8988T (cell line): ENCODE measurements at places on chromosomes 12 and 14.

GRCh38 chr12:51630986-51631385 lies 40.0 kb downstream of the SCN8A start:
- no peak for DNase-seq

GRCh38 chr12:16606991-16607390 lies 1.0 kb upstream of the LMO3 start:
- no peak for DNase-seq

- no peak for DNase-seq
Measured at GRCh38 chr14:69880044-69880487, 850 bp downstream of the SMOC1 start.

DNA sequence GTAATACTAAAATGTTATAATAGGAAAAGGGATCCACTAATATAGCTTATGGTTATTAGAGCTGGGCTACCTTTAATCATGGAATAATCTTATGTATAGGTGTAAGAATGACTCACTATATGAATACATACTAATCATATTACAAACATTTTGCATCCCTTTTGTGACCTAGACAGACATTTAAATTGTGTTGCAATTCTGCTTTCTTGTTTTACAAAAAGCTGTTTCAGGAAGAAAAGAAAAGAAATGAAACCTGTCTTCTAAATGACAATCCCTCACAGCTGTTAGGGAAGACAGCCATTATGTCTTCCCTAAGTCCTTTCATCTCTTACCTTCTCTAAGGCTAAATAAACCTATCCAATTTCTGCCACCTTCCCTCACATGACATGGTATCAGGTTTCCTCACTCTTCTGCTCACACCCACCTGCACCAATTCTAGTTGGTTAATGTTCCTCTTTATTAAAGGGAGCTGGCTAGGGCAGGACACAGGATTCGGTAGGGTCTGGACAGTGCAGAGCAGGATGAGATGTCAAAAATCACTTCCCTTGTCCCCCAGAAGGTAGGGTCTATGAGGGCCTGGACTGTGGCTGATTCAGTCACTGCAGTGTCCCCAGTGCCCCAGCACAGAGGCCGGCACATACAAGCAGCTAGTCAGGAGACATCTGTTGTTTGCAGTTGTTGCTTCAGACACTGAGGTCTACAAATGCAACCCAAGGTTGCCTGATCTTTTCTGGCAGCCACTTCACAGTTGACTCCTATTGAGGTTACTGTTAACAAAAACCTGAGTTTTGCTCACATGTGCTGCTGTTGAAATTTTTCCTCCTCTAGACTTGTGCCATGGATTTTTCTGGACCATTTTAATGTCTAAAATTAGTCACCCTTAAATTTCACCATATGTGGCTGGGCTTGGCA lies 3.7 kb downstream of the DHRS7 start:
- DNase-seq: no peak

DNA sequence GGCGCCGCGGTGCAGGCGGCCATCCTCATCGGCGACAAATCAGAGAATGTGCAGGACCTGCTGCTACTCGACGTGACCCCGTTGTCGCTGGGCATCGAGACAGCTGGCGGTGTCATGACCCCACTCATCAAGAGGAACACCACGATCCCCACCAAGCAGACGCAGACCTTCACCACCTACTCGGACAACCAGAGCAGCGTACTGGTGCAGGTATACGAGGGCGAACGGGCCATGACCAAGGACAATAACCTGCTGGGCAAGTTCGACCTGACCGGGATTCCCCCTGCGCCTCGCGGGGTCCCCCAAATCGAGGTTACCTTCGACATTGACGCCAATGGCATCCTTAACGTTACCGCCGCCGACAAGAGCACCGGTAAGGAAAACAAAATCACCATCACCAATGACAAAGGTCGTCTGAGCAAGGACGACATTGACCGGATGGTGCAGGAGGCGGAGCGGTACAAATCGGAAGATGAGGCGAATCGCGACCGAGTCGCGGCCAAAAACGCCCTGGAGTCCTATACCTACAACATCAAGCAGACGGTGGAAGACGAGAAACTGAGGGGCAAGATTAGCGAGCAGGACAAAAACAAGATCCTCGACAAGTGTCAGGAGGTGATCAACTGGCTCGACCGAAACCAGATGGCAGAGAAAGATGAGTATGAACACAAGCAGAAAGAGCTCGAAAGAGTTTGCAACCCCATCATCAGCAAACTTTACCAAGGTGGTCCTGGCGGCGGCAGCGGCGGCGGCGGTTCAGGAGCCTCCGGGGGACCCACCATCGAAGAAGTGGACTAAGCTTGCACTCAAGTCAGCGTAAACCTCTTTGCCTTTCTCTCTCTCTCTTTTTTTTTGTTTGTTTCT lies 1.7 kb downstream of the HSPA2 start:
- no peak for DNase-seq

GRCh38 chr14:103220134-103220981 lies 97.1 kb downstream of the TNFAIP2 start:
- DNase-seq: no peak

DNA sequence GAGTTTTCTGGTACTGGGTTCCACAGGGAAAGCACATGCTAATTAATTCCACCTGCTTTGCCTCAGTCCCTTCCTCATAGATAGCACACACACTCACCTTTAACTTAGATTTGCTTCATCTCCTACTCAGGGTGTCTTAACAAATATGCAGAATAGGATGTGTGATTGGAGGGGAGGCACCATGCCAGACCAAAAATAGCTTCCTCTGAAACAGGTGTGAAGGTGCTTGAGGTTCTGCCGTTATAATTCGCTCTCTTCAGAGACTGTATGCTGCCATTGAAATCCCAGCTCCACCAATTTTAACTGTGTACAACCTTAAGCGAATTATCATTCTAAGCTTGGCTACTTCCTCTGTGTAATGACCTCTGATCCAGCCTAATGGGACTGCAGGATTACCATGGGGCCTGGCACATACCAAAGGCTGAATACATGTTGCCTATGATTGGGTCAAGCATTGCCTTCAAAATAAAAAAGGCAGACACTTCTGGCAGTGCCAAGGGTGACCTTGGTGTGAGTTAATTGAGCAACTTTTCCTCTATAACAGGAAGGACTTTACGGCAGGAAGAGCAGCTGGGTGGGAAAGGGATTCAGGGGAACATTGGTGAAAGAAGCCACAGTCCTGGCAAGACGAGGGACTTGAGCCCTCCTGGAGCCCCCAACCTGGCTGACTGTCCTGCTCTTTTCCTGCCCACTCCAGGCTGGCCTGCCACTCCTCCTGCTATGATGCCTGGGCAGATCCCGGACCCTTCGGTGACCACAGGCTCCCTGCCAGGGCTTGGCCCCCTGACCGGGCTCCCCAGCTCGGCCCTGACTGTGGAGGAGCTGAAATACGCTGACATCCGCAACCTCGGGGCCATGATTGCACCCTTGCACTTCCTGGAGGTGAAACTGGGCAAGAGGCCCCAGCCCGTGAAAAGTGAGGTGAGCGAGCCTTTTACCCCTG lies 9.7 kb downstream of the JDP2 start:
- DNase-seq: no peak

- DNase-seq: no peak
Measured at GRCh38 chr12:50985322-50985721, 33.0 kb downstream of the HIGD1C start.

- no peak for DNase-seq
Measured at GRCh38 chr14:95575840-95576473, 41.1 kb downstream of the GLRX5 start.

GRCh38 chr14:92450351-92451070 lies 63.1 kb upstream of the RIN3 start:
- no peak for DNase-seq

- DNase-seq: no peak
Measured at GRCh38 chr12:57529831-57530230, 7.2 kb downstream of the MBD6 start.

DNA sequence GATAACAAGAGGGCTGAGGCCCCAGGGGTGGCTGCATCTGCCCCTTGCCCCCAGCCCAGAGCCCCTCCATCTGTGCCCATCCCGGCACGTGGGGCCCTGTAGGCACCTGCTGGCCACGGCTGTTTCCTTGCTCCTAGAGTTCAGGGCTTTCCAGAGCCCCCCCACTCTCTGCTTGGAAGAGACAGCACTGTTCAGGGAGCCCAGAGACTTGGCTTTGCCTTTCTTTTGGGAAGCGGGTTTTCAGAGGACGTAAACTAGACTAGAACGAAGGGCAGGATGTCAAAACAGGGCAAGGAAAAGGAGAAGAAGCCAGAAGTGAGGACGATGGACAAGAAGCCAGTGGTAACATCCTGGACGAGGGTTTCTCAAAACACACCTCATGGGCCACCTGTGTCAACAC lies 163.3 kb upstream of the LHX5 start:
- DNase-seq: no peak
